Mesenchymal stem cell (in vitro differentiated cells and primary cell): ENCODE measurements at places on chromosomes 11 and 22.

DNA sequence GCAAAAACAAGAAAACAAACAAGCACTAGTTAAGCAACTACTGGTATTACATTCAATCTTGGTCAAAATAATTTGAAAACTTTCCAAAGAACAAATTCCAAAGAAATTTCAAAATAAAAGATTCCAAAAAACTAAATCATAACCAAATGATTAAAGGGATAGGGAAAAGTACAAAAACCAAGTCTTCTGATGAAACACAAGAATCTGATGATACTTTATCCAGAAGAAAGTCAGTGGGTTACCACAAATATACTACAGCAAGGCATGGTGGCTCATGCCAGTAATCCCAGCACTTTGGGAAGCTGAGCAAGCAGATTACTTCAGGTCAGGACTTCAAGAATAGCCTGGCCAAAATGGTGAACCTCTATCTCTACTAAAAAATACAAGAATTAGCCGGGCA is 59.1 kb downstream of the NUP98 start:
- DNase-seq = no peak

- no peak for DNase-seq
Observed at GRCh38 chr11:33910296-33910957, 18.6 kb upstream of the LMO2 start.

- no peak for DNase-seq
Observed at GRCh38 chr22:24420072-24420976, 7.1 kb upstream of the ADORA2A start.

DNA sequence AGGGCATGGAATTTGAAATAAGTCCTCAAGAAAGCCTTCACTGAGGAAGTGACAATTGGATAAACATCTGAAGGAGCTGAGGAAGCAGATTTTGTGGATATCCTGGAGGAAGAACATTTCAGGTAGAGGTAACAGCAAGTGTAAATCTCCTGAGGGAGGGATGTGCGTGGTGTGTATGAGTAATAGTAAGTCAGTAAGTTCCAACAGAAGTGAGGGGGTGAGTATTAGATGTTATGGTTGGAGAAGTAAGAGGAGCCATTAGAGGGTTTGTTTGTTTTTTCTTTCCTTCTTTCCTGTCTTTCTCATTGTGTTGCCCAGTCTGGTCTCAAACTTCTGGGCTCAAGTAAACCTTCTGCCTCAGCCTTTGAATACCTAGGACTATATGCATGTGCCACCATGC is 29.0 kb downstream of the ANKRD42 start:
- no peak for DNase-seq

GRCh38 chr11:74092425-74092824 is 78.4 kb downstream of the C2CD3 start:
- DNase-seq = no peak

- peak; percentile 49 for DNase-seq
Observed at GRCh38 chr22:17199003-17199731, 20.1 kb downstream of the ADA2 start.
